ENCODE measurements at places on chromosomes 3 and 15.

DNA sequence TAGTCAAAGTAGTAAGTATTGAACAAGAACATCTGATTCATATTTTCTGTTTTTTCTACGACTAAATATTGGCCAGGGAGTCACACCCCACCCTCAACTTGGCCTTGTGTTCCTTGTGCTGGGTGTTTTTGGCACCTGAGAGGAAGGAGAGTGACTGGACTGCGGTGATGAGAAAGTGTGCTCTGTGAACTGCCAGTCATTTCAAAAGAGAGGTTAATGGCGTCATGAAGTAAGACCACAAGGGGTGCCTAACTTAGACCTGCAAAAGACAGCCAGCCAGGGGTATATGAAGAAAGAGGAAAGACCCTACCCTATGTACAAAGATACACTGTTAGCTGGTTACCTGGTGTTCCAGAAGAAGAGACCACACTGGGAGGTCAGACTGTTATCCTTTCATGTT, 58.4 kb upstream of the COL8A1 start:
- DNase-seq: no peak

DNA sequence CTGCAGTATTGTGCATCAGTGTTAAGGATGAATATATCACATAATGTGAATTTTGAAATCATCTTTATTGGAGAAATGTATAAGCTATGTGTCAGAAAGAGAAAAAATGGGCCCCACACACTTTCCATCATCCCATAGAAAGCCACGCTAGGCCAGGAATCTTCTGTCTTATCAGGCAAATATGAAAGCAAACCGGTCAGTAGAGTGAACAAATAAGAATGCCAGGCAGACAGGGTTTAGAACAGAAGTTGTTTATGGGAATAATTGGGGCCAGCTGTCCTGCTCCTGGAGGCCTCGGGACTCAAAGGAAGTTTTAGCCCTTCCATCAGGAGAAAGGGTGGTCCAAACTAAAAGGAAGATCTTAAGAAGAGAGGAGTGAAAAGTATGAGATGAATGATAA, 39.5 kb downstream of the ZNF280D start:
- no peak for DNase-seq

DNA sequence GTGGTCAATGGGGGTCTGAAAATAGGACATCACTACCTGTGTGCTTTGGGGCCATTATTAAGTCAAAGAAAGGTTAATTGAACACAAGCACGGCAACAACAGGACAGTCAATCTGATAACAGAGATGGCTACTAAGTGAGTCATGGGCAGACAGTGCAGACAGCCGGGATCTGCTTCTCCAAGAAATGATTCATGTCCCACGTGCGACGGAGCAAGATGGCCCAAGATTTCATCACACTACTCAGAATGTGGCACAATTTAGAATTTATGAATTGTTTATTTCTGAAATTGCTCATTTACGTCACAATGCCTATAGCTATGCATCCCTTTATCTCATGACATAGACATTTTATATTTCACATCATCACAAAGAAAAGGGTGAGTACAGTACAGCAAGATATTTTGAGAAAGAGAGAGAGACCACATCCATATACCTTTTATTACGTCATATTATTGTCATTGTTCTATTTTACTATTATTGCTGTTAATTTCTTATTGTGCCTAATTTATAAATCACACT, 770.6 kb upstream of the NR2F2 start:
- DNase-seq: no peak

DNA sequence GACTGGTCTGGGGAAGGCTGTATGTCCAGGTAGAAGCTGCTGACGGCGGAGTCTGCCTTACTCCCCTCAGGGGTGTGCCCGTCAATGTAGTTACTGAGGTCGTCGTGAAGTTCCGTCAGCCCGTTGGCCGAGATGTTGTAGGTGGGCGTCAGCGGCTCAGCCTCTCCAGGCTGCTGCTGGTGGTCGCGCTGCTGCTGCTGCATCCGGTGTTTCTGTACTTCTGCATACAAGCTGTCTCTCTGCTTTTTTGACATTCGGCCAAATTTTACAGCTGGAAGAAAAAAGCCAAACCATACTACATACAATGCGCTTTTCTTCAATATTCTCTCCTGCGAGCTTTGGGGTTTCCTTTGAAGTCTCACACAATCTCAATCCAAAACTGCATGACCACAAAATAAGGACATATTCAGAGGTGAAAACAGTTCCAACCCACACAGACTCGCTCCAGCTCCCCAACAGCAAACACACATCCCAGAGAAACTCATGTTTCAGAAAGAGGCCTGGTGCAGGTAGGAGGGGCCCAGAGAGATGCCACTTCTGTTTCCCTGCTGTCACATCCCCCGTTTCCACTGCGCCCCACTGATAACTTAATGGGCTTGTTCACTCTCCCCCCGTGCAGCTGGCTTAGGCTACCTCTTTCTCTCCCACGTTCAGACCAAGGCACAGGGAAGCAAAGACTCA, 32.5 kb upstream of the ICE2 start:
- DNase-seq: no peak

DNA sequence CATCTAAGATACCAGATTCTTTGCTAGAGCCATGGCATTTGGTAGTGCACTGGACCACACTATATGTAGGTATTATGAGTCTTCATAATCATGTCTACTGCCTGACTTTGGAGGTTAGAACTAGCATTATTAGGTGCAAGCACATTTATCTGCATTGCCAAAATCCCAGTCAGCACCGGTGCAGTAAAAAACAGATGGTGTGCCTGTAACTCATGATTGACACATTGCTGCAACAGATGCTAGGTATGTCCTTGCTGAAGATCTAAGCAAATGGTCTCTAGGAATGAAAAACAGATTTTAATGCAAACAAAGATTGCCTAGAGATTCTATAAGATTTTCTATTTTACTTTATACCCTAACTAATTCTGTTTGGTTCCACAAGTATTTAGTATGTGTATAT, 47.7 kb downstream of the MYO5A start:
- DNase-seq: no peak

GRCh38 chr3:37853691-37854413, 7.8 kb upstream of the CTDSPL start:
- no peak for DNase-seq

DNA sequence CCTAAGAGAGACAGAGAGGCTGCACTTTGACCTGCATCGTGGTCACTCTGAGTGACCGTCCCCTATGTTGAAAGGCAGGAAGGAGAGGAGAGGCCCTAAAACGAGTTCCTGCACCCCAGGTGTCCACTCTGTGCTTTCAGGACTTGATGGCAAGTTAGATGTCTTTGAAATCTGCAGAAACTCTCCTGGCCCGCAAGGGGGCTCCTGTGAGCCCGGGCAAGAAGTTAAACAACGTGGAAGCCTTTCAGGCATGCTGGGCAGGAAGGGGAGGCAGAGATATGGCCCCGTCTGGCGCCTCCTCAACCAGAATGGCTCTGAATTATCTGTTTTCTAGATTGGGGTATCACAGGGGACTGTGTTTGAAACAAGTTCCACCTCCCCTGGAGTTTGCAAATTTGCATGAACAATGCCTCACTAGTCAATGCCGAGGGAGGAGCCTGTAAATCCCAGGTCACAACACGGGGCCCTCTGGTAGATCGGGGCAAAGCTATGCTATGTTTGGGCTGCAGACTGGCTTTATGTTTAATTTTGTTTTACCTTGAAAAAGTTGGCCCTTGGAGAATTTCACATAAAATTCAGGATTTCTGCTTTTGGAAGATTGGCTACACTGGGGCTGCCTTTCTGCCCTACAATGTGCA, 9.8 kb downstream of the CTXND1 start:
- no peak for DNase-seq

DNA sequence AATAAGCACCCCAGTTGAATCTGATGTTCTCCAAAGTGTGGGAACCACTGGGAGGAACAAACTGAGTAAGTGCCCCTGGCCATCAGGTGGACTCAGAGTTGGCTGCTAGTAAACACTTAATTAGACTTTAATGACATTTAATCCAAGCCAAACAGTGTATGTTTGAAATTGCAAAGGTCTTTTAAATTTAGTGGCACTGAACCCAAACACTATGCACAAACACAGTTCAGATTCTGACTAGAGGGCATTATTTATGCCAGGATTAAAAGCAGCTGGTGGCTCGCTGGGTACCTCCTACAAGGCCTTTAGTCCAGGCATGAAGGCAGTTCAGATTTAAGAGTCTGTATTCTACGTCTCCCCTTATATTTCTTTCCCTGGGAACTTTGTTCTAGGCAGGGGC, 264.8 kb downstream of the CLSTN2 start:
- DNase-seq: no peak

GRCh38 chr15:64017591-64018163, 28.6 kb downstream of the DAPK2 start:
- no peak for DNase-seq

GRCh38 chr3:33488683-33489082, 48.5 kb upstream of the UBP1 start:
- DNase-seq: no peak

DNA sequence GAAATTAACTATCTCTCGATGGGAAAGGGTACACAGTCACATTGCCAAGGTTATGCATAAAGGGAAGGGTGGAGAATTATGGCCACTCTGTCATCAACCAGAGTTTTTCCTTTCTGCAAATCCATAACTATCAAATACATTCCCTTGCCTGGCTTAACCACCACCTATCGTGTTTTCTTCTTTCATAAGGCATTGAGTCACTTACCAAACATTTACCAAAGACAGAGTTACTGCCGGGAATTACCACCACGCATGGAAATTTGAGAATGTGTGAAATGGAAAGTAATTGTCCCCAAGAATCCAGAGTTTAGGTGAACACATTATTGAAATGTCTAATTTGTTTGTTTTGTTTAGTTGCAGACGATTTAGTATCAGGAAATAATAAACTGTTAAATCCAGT, 134.3 kb upstream of the LRRN1 start:
- DNase-seq: no peak

GRCh38 chr3:128504963-128505730, 12.1 kb upstream of the GATA2 start:
- no peak for DNase-seq

DNA sequence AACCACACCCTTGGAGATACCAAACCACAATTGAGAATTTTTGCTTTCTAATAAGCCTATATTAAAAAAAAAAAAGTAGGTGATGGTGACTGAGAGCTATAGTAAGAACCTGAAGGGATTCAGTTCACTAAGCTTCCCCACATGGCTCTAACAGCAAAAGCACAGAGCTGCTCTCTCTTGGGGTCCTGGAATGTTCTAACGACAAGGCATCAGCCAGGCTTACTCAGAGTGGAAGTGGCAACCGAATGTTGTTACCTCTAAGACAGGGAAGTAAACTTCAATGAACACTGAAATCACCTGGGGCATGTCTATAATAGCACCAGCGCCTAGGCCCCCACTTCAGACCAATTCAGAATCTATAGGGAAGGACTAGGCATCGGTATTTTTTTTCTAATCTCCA, 397.7 kb downstream of the MAGI1 start:
- DNase-seq: no peak

DNA sequence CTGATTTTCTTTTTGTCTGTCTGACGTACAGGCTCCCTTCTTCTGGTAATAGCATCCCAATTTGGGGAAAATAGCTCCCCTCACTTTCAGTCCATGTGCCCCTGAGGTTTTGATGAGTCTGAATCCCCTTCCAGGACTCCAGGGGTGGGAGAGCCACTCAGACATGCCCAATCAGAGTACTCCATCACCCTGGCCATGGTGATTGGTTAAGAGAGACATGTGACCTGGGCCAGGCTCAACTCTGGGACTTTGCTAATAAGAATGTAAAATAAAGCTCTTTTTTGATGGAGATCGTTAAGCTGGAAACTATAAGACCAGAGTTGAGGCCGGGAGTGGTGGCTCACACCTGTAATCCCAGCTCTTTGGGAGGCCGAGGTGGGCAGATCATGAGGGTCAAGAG, 9.2 kb upstream of the MEF2A start:
- DNase-seq: no peak

DNA sequence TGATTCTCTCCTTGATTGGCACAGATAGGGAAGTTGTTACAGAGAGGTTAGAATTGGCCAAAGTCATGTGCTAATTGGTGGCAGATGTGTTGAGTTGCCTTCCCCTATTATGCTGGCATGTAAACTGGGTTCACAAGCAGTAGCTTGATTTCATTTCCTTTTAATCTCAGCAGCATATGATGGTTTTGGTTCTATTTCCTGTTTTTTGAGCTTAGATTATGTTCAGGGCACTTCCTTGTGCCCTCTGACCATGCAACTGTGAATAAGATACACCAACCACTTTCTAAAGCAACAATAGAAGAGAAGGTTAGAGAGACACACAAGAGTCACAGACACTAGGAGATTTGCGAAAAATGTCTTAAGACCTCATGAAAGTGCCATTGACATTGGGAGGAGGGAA, 16.5 kb downstream of the HPS3 start:
- peak; percentile 38 for DNase-seq

GRCh38 chr15:83846847-83847246, 192.9 kb downstream of the ADAMTSL3 start:
- DNase-seq: no peak

GRCh38 chr3:66425032-66425431, 75.8 kb downstream of the LRIG1 start:
- DNase-seq: no peak

DNA sequence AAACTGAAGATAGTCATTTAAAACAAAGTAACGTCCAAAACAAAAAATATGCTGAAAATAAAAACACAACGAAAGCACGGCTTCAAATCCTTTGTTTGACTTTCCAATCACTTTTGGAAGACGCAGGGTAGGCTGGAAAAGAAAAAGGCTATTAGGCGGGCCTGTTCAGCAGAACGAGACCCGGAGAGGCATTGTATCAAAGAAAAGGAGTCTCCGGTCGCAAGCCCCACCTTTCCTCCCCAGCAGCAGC, 691 bp downstream of the SENP7 start:
- no peak for DNase-seq

DNA sequence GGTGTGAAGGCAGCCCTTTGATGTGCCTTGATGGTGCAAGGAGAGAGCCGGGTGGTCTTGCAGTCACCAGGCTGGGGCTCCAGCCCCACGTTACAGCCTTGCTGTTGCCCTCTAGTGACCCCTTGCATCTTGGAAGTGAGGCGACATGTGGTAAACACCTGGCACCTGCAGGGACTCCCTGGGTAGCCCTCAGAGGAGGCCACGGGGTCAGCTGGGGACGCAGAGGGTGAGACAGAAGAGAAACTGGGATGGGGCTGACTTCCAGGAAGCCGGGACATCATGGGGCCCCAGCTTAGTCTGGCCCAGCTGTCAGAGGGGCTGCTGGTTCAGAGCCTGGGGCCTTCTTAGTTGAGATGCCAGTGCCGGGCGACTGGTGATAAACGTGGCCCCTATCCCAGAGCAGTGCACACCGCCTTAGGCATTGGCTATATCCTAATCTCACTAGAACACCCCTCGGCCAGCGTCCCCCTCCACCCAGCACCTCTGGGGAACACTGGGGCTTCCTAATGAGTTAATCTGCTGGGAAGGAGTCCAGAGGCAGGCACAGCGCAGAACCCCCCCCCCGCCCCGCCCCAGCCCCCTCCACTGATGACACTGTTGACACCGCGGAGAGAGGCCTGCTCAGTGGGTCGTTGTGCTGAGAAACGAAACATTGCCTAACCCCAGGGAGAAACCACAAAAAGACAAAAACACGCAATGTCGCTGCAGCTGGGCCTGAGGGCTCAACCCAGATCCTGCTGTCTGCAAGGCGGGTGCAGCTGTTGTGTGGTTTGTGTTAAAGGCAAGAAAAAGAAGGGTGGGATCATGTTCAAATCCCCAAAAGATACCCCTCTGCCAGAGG, 60.5 kb upstream of the KLF13 start:
- DNase-seq: peak; percentile 83

- DNase-seq: no peak
Observed at GRCh38 chr3:138323971-138324370, 5.7 kb downstream of the NME9 start.
